ENCODE measurements at places on chromosomes 12 and 14.

DNA sequence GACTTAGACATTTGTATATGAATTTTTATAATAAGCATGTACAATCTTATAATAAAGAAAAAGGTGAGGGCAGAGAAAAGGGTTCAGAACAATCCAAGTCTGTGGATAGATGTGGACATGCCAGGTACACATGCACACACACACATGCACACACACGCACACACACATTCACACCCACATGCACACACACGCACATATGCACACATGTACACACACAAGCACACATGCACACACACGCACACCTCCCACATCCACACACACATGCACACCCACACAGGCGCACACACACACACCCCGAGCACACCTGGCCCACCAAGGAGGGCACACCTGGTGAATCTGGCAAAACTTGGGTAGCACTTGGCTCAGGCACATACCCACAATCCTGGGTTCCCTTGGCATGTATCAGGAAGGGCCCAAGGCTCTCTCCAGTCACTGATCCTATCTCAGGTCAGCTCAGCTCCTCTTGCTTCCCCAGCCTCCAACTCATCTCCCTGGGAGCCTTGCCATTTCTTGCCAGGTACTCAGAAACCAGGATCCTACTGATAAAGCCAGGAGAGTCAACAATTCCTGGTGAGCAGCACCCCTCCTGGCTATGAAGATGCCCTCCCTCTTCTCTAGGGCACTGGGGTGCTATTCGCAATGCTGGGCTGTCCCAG is 18.6 kb upstream of the TMEM106C start:
- DNase-seq, result no peak

GRCh38 chr12:53756300-53757100 is 4.7 kb upstream of the CISTR start:
- no peak for DNase-seq

DNA sequence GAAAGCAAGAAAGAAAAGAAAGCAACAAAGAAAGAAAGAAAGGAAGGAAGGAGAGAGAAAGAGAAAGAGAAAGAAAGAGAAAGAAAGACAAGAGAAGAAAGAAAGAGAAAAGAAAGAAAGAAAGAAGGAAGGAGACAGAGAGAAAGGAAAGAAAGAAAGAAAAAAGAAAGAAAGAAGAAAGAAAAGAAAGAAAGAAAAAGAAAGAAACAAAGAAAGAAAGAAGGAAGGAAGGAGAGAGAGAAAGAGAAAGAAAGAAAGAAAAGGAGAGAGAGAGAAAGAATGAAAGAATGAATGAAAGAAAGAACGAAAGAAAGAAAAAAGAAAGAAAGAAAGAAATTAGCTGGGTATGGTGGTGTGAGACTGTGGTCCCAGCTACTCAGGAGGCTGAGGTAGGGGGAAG is 400.1 kb upstream of the MDGA2 start:
- DNase-seq, result no peak

DNA sequence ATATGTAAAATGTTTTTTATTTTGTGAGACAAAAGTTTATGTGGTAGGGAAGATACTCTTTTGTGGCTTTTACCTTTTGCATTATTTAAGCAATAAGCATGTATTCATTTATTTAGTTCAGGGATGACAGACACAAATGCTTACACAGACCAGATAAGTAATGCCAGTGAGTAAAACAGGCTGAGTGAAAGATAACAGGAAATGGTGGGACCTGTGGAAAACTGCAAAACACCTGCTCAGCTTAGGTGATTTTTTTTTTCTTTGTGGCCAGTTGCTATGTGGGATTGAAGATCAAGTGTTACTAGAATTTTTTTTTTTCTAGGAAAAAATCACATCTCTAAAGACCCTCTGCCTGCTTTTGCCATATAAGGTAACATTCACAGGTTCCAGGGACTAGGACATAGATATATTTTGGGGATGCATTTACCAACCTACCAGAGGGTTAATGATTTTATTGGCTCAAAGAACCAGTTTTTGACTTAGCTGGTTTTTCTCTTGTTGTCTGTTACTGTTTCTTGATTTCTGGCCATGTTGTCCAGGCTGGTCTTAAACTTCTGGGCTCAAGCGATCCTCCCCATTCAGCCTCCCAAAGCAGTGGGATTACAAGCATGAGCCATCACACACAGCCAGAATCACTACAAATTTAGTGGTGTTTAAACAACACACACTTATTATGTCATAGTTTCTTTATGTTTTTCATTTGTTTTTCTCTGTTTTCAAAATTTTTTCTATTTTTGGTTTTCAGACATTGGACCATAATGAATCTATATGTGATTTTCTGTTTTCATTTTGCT is 9.8 kb downstream of the PSMA6 start:
- no peak for DNase-seq

GRCh38 chr14:102500158-102500662 is 9.4 kb downstream of the ANKRD9 start:
- DNase-seq, result peak; percentile 49
